Heart right ventricle (tissue), 16 donors: ENCODE measurements at places on chromosomes 7 and 10. TPM values are rescaled to one million over a fixed set of nuclear protein-coding genes. Genes with fewer than 3 reads are reported as not detected.

GRCh38 chr7:140084142-140084655 is 21.4 kb upstream of the PARP12 start:
- no peak for DNase-seq
- H3K27me3 ChIP-seq, result no peaks in the 10 kb centered on the region
- no peak overlapping the region for H3K27ac ChIP-seq
- peaks cover 7% of the 10 kb centered on the region for H3K36me3 ChIP-seq

DNA sequence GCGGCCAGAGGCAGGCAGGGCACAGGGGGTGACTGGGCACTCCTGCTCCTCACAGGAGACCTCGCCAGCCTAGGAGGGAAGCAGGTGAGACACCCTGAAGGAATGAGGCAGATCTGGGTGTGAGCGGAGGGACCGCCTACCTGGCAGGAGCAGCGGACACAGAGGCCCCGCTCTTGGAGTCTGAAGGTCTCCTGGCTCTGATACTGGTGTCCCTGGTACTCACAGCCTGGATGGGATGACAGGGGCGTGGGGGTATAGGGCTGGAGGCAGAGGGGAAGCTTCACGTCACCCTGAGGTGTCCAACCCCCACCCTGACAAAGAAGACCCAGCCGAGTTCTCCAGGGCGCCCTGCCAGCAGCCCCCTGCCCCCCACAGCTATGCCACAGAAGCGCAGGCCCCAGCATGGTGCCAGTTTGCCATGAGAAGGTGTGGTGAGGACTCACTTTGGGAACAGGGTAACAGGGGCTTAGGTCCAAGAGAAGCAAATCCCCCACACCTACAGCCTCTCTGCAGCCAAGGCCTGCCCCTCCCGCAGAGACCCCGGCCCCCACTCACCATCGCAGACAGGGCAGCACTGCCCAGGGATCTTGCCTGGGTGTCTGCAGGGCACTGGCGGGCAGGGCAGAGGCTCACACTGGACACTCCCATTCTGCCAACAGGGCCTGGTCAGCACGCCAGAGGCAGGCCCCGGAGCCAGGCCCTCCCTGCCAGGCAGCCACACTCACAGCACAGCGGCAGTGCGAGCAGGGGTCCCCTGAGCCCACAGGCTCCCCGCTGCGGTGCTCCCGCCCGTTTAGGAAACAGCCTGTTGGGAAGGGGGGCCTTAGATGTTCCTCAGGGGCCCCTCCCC is 17.0 kb downstream of the KCP start:
- no peaks in the 10 kb centered on the region for H3K4me1 ChIP-seq
- DNase-seq, result no peak
- H3K27me3 ChIP-seq, result peaks cover 11% of the 10 kb centered on the region
- H3K4me3 ChIP-seq, result no peak overlapping the region
- H3K27ac ChIP-seq, result no peak overlapping the region
- H3K36me3 ChIP-seq, result no peaks in the 10 kb centered on the region

The EPO gene
- polyA plus RNA-seq, result not detected

The CLCN1 gene
- not detected for polyA plus RNA-seq

- no peaks in the 10 kb centered on the region for H3K4me1 ChIP-seq
- no peak for DNase-seq
- no peak overlapping the region for H3K27ac ChIP-seq
Measured at GRCh38 chr7:70646536-70647248, 485.3 kb upstream of the GALNT17 start.

The PNLIP gene
- polyA plus RNA-seq, result not detected

- no peak overlapping the region for H3K27ac ChIP-seq
- no peaks in the 10 kb centered on the region for H3K4me1 ChIP-seq
- H3K27me3 ChIP-seq, result no peaks in the 10 kb centered on the region
- H3K4me3 ChIP-seq, result no peak overlapping the region
- no peak for DNase-seq
- no peaks in the 10 kb centered on the region for H3K36me3 ChIP-seq
Measured at GRCh38 chr10:120741396-120741795, 109.8 kb upstream of the WDR11 start.

GRCh38 chr7:31979690-31980330 is 90.4 kb downstream of the PDE1C start:
- no peak overlapping the region for H3K4me3 ChIP-seq
- H3K36me3 ChIP-seq, result no peaks in the 10 kb centered on the region
- H3K4me1 ChIP-seq, result peaks cover 37% of the 10 kb centered on the region
- no peak for DNase-seq

The FBXL13 gene
- 0.12 TPM for polyA plus RNA-seq

- H3K27me3 ChIP-seq, result no peaks in the 10 kb centered on the region
- H3K36me3 ChIP-seq, result no peaks in the 10 kb centered on the region
- DNase-seq, result no peak
- H3K4me3 ChIP-seq, result no peak overlapping the region
- no peaks in the 10 kb centered on the region for H3K4me1 ChIP-seq
Measured at GRCh38 chr7:121513105-121513504, 117.0 kb upstream of the FAM3C start.

DNA sequence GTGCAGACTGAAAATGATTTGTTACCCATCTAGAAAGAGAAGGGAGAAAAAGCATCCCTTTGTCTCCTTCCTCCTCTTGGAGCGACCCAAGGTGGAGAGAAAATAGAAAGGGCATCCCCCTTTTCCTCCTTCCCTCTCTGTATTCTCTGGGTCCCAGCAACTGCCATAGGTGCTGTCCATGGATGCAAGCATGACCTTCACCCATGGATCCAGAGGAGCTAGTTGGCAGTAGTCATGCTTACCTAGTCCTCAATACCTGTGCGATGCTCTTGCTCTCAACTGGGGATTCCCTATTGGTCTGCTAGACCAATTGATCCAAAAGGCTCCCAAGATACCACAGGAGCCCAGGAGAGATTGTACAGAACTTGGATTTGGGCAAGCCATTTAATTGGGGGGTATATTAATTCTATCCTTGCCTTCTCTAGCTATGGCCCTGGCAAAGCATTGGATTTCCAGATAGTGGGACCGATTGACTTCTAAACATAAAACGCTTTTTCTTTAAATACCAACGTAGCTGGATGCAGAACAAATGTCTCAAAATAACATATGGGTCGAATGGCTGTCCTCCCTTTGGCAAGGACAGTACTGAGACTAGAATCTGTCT is 547.8 kb upstream of the IGFBP3 start:
- no peaks in the 10 kb centered on the region for H3K36me3 ChIP-seq
- DNase-seq, result no peak
- no peak overlapping the region for H3K27ac ChIP-seq
- no peaks in the 10 kb centered on the region for H3K4me1 ChIP-seq
- H3K4me3 ChIP-seq, result no peak overlapping the region

The KLF14 gene
- 0.03 TPM for polyA plus RNA-seq

DNA sequence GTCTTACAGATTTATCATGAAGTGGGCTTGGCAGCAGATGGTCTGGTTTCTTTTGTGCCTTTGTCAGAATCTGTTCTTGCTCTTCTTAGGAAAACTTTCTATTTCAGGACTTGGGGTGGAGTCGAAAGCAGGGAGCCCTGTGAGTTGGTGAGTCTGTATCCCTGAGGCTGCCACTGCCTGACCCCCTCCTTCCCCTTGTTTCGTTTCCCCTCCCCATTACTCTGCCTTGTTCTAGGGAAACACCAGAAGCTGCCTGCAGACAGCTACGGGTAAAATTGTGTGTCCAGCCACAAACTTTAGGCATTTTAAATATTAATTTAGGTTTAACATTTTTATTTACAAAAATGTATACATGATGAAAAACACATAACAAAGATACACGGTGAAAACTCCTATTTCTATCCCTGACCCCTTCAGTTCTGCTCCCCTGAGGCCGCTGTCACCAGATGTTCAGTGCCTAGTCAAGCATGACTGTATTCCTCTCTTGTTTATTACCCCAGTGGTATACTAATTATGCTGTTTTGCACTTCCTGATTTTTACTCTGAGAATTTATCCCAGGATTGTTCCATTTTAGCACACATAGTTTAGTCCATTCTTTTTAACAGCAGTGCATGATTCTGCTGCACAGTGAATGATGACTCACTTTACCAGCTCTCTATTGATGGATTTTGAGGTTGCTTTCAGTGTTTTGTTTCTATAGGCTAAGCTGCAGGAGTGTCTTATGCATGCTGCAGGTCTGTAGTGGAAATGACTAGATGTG is 9.1 kb downstream of the TSPAN14 start:
- peaks cover 96% of the 10 kb centered on the region for H3K4me1 ChIP-seq
- DNase-seq, result no peak
- no peaks in the 10 kb centered on the region for H3K36me3 ChIP-seq
- H3K4me3 ChIP-seq, result no peak overlapping the region

The SDK1 gene
- polyA plus RNA-seq, result 2.3 TPM

- no peaks in the 10 kb centered on the region for H3K4me1 ChIP-seq
- DNase-seq, result no peak
- H3K36me3 ChIP-seq, result no peaks in the 10 kb centered on the region
Measured at GRCh38 chr10:6600224-6600987, 20.3 kb upstream of the PRKCQ start.

DNA sequence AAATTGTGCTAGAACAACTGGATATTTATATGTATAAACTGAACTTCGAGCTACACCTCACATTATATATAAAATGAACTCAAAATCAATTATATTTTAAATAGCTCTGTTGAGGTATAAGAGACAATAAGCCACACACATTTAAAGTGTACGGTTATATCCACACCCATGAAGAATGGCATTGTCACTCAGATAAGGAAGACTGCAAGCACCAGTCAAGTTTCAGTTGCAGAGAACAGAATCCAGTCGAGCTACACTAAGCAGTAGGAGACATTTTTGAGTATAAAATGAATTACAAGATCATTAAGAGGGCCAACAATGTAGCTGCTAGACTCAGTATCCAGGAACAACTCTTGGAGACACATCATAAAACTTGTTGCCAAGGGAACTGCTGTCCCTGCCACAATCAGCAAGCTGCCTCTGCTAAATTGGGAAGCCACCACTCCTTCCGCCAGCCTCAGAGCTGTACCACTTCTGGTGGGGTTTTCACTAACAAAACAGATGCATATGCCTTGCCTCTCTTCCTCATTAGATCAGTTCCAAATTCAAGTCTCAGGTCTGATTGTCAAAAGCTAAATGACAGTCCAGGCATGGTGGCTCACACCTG is 19.6 kb upstream of the GPNMB start:
- DNase-seq, result no peak
- no peaks in the 10 kb centered on the region for H3K4me1 ChIP-seq
- H3K27me3 ChIP-seq, result no peaks in the 10 kb centered on the region
- no peak overlapping the region for H3K4me3 ChIP-seq
- H3K27ac ChIP-seq, result no peak overlapping the region

The TLX1 gene
- not detected for polyA plus RNA-seq

- no peak overlapping the region for H3K4me3 ChIP-seq
- no peak overlapping the region for H3K27ac ChIP-seq
- peaks cover 39% of the 10 kb centered on the region for H3K36me3 ChIP-seq
- H3K27me3 ChIP-seq, result no peaks in the 10 kb centered on the region
Measured at GRCh38 chr7:100575746-100576383, 2.2 kb upstream of the SAP25 start.

DNA sequence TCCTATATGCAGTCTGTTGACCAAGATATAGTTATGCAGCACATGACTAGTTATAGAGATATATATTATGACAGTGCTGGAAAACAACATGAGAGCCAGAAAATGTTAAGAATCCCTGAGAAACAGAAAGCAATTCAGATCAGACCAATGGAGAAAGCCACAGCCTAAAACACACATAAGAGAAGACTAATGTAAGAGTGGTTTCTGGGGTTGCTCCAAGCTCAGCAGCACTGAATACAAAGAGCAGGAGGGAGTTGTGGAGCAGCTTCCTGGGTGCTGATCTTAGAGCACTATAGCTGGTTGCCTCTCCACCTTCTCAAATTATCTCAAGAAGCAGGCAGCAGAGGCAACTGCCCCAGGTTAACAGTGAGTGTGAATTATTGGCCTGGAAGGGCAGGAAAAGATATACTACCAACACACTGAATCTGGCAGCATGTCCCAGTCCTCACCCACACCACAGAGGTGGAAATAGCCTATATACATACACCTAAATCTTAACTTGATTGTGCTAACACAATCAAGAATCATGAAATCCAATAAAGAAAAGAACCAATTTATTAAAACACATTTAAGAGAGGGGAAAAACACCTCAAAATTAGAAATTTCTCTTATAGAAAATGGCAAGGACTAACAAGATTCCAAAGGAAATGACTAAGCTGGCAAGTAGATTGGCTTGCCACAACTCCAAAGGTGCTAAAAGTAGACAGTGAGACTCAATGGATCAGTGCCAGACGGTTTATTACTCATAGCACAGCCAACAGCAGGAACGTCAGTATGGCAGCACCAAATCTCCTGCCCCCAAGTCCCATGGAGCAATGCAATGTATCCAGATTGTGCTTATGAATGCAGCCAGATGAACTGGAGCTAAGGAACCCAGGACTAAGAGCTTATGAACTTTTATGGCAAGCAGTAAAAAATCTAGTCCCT is 5.1 kb downstream of the PTTG1IP2 start:
- no peak overlapping the region for H3K4me3 ChIP-seq
- H3K4me1 ChIP-seq, result no peaks in the 10 kb centered on the region
- H3K27me3 ChIP-seq, result no peaks in the 10 kb centered on the region

The ATP6V0E2 gene
- 27.5 TPM for polyA plus RNA-seq

GRCh38 chr10:84547616-84548015 is 219.2 kb downstream of the CCSER2 start:
- no peak overlapping the region for H3K27ac ChIP-seq
- peaks cover 31% of the 10 kb centered on the region for H3K27me3 ChIP-seq
- DNase-seq, result no peak
- no peaks in the 10 kb centered on the region for H3K4me1 ChIP-seq
- no peaks in the 10 kb centered on the region for H3K36me3 ChIP-seq
- no peak overlapping the region for H3K4me3 ChIP-seq

The ITPRID1 gene
- polyA plus RNA-seq, result not detected

The PDE1C gene
- polyA plus RNA-seq, result 11.7 TPM

DNA sequence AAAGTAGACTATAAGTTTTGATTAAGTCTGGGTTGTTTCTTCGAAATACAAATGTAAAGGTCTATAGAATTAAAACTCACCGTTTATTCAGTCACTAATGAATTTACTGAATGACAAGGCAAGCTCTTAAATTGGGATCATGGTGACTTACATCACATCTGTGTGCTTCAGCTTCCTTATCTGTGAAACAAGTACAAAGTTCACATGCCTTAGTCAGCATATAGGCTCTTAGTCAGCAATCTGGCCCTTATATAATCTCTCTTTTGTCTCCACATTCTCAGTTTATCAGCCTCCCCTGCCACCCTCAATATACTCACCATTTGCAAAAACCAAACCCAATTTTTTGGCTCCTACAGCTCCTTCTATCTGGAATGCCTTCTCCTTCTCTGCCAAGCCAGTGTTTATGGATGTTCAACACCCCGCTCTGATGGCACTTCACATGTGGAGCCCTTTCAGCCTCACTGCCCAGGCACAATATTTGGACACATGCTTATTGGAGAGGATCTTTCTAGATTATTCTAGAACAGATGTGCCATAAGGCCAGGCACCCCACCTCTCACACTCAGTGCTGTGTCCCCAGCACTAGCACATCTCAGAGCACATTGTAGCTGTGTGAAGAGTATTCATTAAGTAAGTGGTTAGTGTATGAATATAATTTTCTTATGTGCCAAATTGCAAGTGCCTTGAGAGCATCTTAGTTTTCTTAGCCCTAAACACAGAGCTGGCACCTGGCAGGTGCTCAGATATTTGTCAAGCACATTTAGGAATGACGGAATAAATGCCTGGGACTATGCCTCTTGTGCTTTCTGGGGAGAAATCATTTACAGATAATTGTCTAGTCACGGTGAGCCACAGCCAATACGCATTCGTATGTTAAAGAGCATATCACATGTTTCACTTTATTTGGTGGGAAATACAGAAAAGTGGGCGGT is 9.8 kb upstream of the LAMB1 start:
- no peaks in the 10 kb centered on the region for H3K36me3 ChIP-seq
- H3K4me3 ChIP-seq, result no peak overlapping the region
- H3K4me1 ChIP-seq, result peaks cover 15% of the 10 kb centered on the region
- no peak for DNase-seq

GRCh38 chr7:38881947-38882684 is 26.9 kb downstream of the VPS41 start:
- no peak overlapping the region for H3K27ac ChIP-seq
- no peak overlapping the region for H3K4me3 ChIP-seq
- DNase-seq, result no peak
- H3K27me3 ChIP-seq, result no peaks in the 10 kb centered on the region
- peaks cover 9% of the 10 kb centered on the region for H3K4me1 ChIP-seq
- H3K36me3 ChIP-seq, result no peaks in the 10 kb centered on the region
